ENCODE measurements at places on chromosomes 11 and 22. TPM values are rescaled to one million over a fixed set of nuclear protein-coding genes. Genes with fewer than 3 reads are reported as not detected.

The DLG2 gene
- total RNA-seq = 6.6 TPM

The TPBGL gene
- 0.05 TPM for total RNA-seq

The CCDC81 gene
- 0.52 TPM for total RNA-seq

- H3K4me1 ChIP-seq = no peaks in the 10 kb centered on the region
- no peaks in the 10 kb centered on the region for H3K27me3 ChIP-seq
Observed at GRCh38 chr11:100928426-100928825, 201.2 kb downstream of the PGR start.

GRCh38 chr11:69229511-69229910, 64.4 kb upstream of the MYEOV start:
- DNase-seq = no peak
- H3K36me3 ChIP-seq = no peaks in the 10 kb centered on the region
- H3K4me3 ChIP-seq = no peak overlapping the region
- no peaks in the 10 kb centered on the region for H3K27me3 ChIP-seq
- H3K4me1 ChIP-seq = no peaks in the 10 kb centered on the region

DNA sequence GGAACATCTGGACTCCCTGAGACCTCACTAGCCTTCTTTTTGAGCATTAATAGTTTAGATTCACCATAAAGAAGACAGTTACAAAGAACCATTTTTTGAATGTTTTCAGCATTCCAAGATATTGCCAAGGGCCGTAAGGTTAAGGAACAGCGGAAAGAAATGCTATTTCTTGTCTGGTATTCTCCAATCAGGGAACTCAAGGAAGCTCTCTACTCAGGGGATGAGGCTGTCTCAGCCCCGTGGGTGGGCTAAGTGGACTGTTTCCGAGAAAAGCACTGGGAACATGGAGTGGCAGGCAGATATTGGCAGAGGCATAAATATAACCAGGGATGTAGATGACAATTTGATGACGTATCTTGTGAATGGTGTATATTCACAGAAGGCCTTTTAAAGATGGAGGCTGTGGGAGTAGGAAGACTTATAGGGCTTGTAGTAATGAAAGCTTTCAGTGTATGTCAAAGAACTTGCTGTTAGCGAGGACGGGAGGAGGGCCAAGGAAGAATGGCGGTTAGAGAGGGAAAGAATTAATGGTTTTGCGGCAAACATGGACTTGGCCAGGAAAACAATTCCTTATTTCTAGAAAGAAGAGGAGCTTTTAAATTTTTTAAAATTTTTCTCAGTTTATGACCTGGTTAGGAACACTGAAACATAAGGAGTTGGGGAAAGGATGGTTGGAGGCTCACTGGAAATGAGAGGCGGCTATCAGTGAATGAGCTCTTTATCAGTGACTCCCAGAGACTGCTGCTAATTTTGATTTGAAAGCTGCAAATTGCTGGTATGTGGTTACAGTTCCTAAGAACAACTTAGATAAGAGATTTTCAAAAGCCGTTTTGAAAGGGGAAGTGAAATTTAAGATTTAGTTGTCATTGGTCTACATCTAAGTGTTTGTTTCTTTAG, 64.6 kb downstream of the ST3GAL4 start:
- H3K4me3 ChIP-seq = no peak overlapping the region
- peak overlapping the region; percentile 10 for H3K27ac ChIP-seq
- no peaks in the 10 kb centered on the region for H3K36me3 ChIP-seq
- DNase-seq = no peak
